NCI-H1417 (cell line): ENCODE measurements at places on chromosomes 3 and 15.

DNA sequence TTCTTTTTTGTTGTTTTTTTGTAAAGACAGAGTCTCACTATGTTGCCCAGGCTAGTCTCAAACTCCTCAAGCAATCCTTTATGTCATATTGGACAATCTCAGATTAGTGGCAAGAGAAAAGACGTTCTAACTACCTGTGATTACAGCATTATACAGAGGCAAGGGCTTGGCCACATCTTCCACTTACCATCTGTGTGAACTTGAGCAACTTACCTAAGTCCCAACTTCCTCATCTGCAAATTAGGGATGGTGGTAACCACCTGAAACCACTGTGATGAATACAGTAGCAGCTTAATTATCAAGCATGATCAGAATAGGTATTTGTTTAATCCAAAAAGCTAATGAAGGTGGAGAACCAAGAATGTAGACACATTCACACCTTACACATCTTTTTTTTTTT lies 16.1 kb downstream of the LRRC2 start:
- DNase-seq, result no peak

GRCh38 chr3:52451237-52452083 lies 2.4 kb downstream of the TNNC1 start:
- no peak for DNase-seq

GRCh38 chr15:72491768-72492167 lies 17.6 kb downstream of the ARIH1 start:
- DNase-seq, result no peak

GRCh38 chr3:46607603-46608028 lies 4.7 kb upstream of the FAM240A start:
- no peak for DNase-seq

DNA sequence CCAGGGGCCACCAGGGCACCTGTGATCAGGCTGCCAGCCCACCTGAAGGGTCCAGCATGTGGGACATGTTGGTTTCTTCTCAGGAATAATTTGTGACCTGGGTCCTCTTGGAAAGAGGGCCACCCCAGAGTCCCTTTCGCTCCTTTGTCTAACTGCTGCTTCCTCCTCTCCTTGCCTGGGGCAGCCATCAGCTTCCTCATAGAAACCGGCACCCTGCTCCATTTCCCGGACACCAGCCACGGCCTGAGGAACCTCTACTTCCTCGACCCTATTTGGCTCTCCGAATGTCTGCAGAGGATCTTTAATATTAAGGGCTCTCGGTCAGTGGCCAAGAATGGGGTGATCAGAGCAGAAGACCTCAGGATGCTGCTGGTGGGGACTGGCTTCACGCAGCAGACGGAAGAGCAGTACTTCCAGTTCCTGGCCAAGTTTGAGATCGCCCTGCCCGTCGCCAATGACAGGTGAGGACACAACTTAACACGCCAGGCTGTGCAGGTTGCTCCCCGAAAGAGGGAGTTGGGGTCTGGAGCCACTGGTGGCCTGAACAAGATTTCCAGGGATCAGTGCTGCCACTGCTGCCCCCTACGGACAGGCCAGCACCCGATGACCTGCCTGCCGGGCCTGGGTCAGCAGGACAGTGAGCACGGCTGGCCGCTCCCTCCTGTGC lies 109.7 kb downstream of the LRRK1 start:
- no peak for DNase-seq

GRCh38 chr15:67266870-67267269 lies 12.3 kb downstream of the IQCH start:
- no peak for DNase-seq

GRCh38 chr3:107106907-107107306 lies 270.3 kb upstream of the CCDC54 start:
- no peak for DNase-seq

- DNase-seq, result no peak
Observed at GRCh38 chr3:126676919-126677705, 22.2 kb upstream of the TXNRD3 start.

DNA sequence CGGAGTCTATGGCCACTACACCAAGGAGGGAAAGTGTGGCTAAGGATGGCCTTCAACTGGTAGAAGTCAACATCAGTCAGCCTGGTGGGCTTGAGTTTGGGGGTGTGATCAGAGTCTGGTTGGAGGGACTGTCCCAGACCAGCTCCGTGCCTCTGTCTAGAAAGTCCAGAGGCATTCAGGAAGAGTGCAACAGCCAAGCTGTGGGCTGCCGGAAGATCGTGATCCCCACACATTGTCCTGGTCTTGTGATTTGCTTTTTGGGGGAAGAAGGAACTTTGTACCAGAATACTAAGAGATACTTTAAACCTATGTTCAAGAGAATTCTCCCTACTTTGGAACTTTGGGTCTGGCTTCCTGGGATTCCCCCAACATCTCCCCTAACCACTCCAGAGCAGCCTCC lies 47.8 kb upstream of the VPS8 start:
- no peak for DNase-seq

DNA sequence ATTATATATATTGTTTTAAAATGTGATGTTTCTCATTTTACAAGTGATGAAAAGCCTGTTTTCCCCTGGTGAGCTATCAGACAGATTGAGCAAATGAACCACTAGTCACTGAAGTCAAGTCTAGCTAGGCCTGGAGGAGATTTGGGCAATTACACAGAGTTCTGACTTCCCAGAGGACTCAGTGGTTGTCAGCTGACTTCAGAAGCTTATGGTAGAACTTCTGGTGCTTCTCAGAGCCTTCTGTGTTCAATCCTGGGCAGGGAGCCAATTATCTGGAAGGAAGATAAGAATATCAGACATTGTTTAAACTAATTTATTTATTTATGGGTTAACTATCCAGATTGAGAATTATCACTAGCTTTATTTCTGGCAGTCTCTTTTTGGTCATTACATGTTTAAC lies 37.7 kb upstream of the NAALADL2 start:
- no peak for DNase-seq

GRCh38 chr3:53243165-53243564 lies 12.7 kb downstream of the TKT start:
- no peak for DNase-seq
